ENCODE measurements at places on chromosomes 5 and 9.

- DNase-seq: no peak
Measured at GRCh38 chr5:14296533-14297331, 153.6 kb downstream of the TRIO start.

GRCh38 chr5:149135536-149136201, 5.6 kb upstream of the ABLIM3 start:
- DNase-seq: no peak

- no peak for DNase-seq
Measured at GRCh38 chr5:94072116-94072515, 330.7 kb upstream of the POU5F2 start.

GRCh38 chr5:158195416-158196210, 336.7 kb upstream of the CLINT1 start:
- DNase-seq: no peak

DNA sequence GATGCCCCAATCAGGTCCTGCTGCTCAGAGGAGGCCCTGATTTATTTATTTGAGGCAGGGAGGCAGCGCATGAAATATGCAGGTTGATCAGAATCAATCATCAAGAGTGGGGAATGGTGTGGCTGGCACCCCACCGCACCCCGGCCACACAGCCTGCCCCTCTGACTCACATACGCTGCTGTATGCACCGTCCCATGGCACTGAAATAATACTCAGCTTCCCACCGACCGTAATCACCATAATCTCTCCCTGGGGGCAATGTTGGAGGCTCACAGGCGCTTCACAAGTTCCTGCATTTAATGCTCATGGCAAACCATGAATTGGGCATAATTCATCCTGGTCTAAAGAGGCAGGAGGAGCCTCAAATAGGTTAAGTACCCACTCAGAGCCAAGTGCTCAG, 141.2 kb upstream of the TBC1D2 start:
- no peak for DNase-seq

- no peak for DNase-seq
Measured at GRCh38 chr9:99222416-99223270, 561 bp downstream of the SEC61B start.

GRCh38 chr5:150055326-150056074, 30.9 kb downstream of the CSF1R start:
- DNase-seq: no peak

DNA sequence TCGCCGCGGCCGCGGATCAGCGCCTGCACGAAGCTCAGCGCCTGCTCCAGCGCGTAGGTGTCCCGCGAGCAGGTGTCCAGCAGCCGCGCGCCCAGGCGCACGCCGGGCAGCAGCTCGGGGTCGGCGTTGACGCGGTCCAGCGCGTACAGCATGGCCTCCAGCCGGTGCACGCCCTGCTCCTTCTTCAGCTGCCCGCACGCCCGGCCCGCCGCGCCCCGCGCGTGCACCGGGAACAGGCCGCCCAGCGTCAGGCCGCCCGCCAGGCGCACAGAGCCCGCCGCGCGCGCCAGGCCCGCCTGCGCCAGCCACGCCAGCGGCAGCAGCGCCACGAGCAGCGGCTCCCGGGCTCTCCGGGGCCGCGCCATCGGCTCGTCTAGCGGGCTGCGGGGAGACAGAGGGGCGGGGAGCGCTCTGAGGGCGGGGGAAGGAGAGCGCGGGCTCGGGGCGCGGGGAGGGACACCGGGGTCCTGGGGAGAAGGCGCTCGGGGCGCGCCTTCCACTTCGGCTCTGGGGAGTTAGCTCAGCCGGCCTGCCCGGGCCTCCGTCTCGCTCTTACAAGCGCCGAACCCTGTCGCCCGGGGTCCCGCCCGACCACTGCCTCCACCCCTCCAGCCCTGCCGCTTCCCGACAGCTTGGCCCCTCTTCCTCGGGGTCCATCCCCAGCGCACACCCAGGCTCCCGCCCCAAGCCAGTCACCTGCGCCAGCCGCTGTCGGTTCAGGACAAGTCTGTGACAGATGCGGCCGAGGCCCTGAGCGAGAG, at the start of gene GRM6:
Gene GRM6 (minus strand): TSS at position 741 of the 761 bp plus-strand sequence. CDS start 376 bp downstream, at position 365.
- DNase-seq: no peak

- DNase-seq: no peak
Measured at GRCh38 chr9:133496861-133497842, 18.3 kb upstream of the SLC2A6 start.

GRCh38 chr9:12718482-12719026, 25.4 kb downstream of the TYRP1 start:
- DNase-seq: no peak

DNA sequence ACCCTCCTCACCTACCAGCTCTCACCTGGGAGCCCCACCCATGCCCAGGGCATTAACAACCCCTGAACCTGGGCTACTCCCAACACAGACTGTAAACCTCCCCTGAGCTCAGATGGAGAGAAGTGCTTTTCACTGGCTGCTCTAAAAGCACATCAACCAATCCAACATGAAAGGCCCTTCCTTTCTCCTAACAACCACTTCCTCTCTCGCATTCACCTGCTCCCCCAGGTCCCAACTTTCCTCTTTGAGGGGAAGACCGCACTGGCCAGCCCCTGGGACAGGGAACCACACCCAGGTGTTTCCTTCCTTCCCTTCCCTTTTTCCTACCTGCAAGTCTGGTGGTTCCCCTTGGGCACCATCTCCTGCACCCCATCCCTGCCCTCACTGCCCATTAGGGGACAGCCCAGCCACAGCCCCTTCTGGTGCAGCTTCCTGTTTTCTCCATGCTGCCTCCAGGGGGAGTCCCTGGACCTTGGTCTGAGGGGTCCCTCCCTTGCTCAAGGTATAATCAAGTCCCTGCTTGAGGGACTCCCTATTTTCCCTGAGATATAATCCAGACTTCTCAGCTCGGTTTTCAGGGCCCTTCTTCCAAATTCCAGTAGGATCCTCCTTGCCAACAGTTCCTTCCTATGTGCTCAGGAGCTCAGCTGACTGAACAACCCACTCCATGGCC, 30.5 kb upstream of the DAB2IP start:
- no peak for DNase-seq

DNA sequence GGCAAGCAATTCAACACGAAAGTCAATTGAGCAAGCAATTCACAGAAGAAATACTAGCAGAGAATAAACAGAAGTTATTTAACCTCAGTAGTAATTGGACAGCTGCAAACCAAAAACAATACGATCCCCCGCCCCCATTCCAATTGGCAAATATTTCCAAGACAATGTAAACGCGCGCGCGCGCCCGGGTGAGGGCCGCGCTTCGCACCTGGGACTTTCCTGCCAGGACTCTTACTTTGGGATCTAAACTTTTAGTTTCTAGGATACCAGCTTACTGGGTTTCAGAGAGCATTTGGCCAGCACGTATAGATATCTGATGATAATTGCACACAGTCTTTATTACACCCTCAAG, 8.6 kb downstream of the RUFY1 start:
- no peak for DNase-seq

- DNase-seq: no peak
Measured at GRCh38 chr9:108786901-108787689, 68.7 kb downstream of the ACTL7B start.

DNA sequence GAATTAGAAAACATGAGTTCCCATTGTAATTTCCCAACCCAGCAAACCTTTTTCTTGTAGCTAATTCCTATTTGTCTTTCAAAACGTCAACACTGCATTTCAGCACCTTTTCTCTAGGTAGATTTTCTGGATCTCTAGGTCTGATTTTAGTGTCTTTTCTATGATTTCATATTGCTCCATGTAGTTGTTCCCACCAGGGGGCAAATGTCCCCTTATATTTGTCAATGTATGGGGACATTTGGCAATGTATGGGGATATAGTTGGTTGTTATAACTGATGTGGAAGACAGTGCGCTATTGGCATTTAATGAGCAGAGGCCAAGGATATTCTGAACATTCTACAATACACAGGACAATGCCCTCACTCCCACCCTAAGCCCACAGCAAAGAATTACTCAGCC, 273.9 kb upstream of the ADRA1B start:
- no peak for DNase-seq

All from T-helper 9 cell (primary cell).